ENCODE measurements at places on chromosomes 1 and 21.

- ATAC-seq: no peak
Observed at GRCh38 chr1:175901076-175901836, 157.9 kb upstream of the TNR start.

GRCh38 chr1:176540428-176540827 lies 77.5 kb downstream of the PAPPA2 start:
- no peak for ATAC-seq

DNA sequence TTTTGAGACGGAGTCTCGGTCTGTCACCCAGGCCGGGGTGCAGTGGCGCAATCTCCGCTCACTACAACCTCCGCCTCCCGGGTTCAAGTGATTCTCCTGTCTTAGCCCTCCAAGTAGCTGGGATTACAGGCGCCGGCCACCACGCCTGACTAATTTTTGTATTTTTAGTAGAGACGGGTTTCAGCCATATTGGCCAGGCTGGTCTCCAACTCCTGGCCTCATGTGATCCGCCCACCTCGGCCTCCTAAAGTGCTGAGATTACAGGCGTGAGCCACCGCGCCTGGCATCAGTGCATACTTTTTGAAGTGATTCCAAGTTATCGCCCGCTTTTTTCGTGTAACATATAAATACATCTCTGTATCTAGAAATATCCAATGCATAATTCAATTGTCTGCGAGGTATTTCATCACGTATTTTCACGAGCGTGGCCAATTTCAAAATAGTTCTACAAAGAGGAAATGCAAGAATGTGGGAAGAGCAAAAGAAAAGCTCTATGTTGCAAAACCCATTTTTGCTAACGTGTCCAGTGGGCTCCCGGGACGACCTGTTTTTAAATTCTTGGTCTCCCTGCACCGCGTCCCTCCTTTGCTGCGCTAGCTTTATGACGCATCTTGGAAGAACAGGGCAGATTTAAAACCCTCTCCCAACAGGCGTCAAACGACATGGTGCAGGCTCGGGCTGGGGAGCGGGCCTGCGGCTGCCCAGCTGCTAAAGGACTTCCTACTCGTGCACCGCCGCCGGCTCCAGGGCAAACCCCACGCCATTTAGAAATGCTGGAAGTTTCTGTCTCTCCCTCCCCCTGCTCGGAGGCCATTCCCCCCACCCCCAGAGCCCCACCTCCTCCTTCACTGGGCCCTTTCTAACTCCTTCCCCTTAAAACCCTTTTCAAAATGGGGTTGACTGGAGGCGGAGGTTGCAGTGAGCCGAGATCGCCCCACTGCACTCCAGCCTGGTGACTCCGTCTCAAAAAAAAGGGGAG lies 923 bp upstream of the IFNGR2 start:
- ATAC-seq: no peak

DNA sequence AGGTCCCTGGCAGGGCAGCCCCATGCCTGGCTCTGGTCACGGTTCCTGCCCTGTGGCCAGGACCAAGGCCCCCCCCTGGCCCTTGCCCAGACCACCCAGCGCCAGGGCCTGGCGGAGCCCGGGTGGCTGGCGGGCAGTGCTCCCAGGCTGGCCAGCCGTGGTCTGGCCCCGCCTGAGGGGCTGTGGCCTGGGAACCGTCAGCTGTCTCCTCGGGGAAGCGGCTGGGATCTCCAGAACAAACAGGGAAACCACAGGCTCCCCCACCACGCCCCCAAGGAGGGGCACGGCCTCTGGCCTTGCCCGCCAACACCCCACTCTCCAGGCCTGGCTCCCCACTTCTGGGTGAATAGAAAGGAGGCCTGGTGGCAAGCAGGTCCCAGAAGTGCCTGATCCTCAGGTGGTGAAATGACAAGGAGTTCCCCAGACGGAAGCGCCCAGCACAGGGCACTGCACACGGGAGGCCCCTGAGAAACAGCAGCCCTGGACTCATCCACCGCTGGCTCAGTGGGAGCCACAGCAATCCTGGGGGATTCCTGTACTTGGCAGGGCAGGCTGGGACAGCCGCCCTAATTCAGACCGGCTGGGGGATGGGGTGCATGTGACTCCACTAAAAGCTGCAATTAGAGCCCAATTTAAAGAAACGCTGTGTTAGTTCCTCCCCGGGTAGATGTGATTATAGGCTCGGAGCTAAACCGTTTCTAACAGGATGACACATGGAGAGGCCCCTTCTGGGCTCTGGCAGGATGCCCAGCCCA lies 78.9 kb downstream of the RAP1GAP start:
- no peak for ATAC-seq

DNA sequence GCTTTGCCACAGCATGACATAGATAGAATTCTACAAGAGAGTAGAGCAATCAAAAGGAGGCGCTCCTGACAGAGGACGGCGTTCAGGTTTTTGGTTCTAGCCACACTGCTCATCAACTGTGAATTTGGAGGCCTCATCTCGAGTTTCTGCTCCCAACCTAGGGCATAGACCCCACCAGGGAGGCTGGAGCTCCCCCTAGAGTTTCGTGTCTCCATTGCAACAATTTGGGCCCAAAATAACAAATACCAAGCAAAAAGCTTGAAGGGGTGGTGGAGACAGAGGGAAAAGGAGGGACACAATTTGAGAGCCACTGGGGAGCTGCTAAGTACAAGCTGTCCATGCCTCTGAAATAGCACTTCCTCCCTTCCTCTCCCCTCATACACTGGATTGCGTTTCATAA lies 297.0 kb downstream of the GPATCH2 start:
- ATAC-seq: peak; percentile 91

DNA sequence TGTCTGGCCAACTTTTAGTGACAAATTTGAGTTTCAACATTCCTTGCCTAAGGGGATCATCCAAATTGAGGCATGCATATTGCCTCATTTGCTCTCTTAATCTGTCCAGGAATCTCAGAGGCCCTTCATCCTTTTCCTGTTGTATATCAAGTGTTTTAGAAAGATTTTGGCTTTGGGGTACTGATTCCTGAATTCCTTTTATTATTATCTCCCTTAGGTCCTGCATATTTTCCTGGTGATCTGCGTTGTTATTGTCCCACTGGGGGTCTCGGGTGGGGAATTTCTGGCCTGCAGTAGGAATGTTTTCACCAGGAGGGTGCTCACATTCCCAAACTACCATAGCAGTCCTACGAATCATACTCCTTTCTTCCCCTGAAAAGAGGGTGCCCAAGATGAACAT lies 4.4 kb upstream of the AADACL3 start:
- ATAC-seq: no peak

GRCh38 chr1:54105080-54105479 lies 47.7 kb downstream of the CDCP2 start:
- ATAC-seq: no peak

Measured in SK-N-SH treated with all-trans-retinoic acid at 6 μM for 48 hours (cell line).